ENCODE measurements at places on chromosomes 5 and 9.

- no peak for DNase-seq
Observed at GRCh38 chr5:148290271-148291195, 21.7 kb upstream of the SPINK7 start.

- no peak for DNase-seq
Observed at GRCh38 chr5:136086783-136087566, 45.7 kb upstream of the SMAD5 start.

- DNase-seq: no peak
Observed at GRCh38 chr5:67770431-67771025, 445.0 kb upstream of the PIK3R1 start.

DNA sequence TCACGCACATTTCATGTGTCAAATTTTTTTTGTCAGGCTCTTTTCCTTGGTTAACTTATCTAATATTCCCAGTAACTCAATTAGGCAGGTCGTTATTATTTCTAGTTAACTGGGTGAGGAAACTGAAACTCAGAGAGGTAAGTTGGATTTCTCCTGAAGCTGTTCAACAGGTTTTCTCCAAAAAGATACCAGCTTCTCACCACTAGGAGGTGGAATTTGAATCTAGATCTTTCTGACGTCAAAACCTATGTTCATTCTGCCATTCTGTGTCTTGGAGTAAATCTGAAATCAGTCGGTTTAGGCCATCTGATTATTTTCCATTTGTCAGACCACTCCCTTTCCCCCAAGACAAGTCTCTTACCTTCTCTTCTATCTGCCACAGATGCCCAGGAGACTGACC is 572.9 kb downstream of the ACTL7B start:
- no peak for DNase-seq

DNA sequence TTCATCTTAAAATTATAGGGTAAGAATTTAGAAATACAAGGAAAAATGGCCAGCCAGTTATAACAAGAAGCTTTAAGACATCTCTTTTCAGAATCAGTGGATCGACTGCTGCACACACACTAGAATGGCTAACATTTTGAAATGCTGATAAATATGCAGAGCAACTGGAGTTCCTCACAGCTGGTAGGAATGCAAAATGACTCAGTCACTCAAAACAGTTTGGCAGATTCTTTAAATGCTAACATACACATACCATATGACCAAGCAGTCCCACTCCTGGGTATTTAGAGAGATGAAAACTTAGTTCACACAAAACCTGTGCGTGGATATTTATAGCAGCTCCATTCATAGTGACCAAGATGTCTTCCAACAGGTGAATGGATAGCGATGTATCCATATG is 23.2 kb upstream of the PSAT1 start:
- no peak for DNase-seq

DNA sequence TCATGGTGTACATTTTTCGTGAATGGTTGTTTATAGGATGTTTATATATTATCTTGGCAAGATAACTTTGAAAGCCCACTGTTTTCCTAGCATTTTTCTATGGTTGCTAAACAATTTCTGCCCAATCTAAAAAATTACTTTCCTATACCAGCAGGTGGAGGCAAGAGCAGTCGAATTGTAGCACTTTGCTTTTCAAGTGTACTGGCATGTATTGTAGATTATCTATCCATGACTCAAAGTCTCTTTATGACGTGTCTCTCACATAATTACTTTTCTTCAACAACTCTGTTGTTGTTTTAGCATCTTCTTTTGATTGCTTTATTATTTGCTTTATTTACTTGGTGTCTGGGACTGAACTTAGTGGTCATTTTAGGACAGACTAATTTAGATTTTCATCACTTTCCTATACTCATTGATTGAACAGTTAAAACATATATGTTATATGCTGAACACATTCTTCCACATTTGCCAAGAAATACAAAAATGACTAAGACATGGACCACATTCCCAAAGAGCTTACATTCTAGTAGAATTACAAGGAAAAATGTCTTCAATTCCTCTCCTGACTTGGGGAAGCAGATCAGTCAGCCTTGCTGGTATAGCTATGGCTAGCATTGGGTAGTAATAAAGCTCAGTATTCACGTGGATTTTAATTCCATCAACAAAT is 20.7 kb downstream of the NLN start:
- DNase-seq: no peak

DNA sequence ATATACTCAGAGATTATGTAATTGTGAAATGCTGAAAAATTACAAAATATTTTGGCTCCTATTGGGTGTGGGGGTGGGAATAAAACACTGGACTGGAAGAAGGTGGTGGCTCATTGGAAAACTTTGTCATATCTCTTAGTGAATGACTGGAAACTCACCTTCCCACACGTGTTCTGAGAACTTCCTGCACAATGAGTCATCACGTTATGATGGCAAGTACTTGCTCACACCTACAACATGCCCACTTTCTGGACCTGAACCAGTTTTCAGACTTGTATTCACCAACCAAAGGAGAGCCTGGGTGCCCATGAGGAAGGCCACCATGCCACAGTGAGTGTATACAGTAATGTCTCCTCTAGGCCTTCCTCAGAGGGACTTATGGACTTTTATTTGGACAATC is 294.8 kb downstream of the ASTN2 start:
- DNase-seq: no peak

- no peak for DNase-seq
Observed at GRCh38 chr5:74613283-74613682, 27.2 kb downstream of the ENC1 start.

GRCh38 chr5:102153003-102153759 is 142.9 kb downstream of the SLCO4C1 start:
- no peak for DNase-seq

DNA sequence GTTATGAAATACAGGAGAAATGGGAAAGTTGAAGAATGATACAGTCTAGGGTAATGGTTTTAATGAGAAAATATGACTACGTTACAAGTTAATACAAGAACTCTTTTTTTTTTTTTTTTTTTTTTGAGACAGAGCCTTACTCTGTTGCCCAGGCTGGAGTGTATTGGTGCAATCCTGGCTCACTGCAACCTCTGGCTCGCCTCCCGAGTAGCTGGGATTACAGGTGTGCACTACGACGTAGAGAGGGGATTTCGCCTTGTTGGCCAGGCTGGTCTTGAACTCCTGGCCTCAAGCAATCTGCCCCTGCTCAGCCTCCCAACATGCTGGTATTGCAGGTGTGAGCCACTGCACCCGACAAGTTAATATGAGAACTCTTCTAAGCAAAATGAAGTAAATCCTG is 77.1 kb upstream of the SELENOP start:
- DNase-seq: no peak

DNA sequence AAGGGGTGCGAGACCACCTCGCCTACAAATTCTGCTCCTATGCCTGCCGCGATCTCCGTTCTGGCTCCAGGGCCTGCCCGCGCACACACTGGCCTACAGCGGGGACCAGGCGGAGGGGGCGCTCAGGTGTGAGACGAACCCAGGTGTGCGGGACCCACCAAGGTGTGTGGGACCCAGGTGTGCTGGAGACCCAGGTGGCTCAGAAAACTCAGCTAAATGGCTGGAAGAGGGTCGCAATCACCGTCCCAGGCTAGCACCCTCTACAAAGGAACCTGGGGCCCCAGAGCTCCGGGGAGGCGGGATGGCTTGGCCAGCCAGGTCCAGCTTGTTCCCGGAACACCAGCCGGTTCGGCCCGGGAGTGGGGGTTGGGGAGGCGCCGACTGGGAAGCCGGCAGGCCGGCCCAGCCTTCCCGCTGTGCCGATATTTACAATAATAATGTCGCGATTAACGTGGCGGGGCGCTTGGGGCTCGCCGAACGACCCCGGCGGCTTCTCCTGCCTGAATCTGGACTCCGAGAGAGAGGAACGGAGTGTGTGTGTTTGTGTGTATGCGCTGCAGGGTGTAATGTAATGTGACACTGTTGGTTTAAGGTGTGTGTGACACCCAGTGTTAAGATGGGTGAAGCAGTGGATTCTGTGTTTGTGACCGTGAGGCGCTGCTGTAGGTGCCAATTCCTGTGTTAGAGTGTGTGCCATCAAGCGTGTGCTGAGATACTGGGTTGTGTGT is 1.4 kb downstream of the PCDH1 start:
- no peak for DNase-seq

DNA sequence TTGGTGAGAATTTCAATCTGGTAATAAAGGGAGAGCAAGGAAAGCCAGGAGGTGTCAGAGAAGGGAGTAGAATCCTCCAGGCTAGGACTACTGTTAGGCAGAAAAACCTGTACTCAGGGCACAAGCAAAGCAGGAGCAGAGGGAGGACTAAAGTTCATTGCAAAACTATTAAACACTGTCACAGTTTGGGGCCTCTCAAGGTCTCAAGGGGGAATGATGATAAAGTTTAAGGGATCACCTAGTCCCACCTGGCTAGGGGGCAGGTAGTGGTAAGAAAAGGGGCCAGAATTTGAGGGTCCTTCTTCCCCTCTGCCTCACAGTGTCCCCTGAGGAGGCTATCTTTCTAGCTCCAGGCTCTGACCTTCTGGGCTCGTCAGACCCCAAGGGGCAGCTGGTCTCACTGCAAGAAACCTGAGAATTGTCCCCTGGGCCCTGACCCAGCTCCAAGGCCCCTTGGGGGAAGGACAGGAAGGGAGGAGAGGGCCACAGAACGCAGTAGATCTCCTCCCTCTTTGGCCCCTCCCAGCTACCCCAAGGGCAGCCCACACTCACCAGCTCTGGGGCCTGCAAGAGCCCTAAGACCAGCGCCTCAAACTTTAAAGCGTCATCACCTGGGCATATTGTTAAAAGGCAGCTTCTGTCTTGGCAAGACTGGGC is 974 bp downstream of the CCDC69 start:
- DNase-seq: no peak
